ENCODE measurements at places on chromosomes 11 and 22.
A peak's percentile ranks its signal among the peaks of the same experiment; 100 is the strongest.

DNA sequence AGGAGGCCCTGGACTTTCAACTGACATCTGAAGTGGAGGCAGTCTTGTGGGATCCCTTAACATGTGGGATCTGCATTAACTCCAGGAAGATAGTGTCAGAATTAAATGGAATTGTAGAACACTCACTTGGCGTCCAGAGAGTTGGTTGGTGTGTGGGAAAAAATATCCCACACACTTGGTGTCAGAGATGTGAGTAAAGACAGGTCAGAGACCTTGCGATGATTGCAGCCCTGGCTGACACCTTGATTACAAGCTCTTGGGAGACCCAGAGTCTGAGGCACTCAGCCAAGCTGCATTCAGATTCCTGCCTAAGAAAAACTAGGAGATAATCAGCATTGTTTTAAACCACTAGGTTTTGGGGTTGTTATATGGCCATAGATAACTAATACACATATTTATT lies 7.2 kb upstream of the TPCN2 start:
- DNase-seq = no peak

GRCh38 chr11:34188181-34188580 lies 82.8 kb downstream of the NAT10 start:
- no peak for DNase-seq

- DNase-seq = no peak
Measured at GRCh38 chr11:2318123-2318522, 16.3 kb downstream of the TSPAN32 start.

DNA sequence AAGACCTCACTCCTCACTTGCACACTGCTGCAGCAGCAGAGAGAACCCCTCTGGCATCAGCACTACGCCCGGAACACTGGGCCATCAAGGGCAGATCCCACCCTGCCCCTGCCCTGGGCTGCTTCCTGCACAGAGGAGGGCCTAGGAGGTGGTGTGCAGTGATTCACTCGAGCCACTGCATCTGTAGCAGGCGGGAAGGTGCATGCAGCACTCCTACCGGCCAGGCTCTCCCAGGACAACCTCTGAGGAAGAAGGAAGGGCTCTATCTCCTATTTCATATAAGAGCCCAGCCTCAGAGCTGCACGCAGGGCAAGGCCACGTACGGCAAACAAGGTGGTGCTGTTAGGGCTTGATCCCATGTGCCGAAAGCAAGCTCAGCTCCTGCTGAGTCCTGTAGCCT lies 14.2 kb downstream of the RANGAP1 start:
- DNase-seq = no peak

GRCh38 chr11:78504181-78504580 lies 70.5 kb downstream of the NARS2 start:
- DNase-seq = no peak

GRCh38 chr11:48006301-48006992 lies 26.1 kb downstream of the PTPRJ start:
- DNase-seq = no peak

- no peak for DNase-seq
Measured at GRCh38 chr11:90438069-90438468, 215.2 kb upstream of the CHORDC1 start.

- no peak for DNase-seq
Measured at GRCh38 chr11:120130176-120130980, 7.5 kb downstream of the TRIM29 start.

DNA sequence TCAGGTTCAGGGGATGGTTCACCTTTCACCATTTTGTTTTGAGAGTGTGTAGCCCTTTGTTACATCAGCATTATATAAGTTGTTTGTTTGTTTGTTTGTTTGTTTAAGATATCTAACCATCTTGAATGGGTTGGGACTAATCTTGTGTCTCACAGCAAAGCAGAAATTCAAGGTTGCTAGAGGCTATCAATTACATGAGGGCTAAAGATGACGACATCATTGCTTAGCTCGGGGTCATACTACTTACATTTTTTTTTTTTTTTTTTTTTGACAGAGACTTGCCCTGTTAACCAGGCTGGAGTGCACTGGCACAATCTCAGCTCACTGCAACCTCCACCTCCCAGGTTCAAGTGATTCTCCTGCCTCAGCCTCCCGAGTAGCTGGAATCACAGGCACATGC lies 87.1 kb upstream of the XKR3 start:
- DNase-seq = no peak

DNA sequence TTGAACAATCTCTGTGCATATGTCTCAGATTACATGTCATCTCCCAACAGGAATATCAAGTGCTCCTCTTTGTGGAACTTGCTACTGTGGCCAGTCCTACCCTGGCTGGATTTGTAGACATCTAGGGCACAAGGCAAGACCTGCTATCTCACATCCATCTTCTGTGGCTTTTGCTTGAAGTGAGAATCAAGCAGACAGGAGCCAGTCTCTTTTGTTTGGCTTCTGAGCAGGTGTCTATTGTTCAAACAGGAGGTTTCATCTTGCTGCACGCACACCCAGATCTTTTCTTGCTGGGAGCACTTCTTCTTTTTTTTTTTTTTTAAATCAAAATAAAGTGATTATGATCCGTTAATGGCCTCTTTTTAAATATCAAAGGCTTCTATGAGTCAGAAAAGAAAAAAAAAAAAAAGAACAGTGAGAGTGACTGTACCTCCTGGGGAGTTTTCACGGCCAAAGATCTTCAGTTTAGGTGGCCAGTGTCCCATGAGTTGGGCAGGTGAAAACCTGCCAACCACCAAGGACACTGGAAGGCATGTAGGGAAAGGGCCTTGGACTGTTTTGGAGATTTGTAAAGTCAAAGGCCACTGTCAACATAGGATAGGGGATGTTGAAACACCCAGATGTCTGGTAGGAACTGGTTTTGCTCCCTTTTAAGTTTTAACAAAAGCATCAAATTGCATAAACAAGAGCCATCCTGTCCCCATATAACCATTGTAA lies 78.1 kb downstream of the CD44 start:
- no peak for DNase-seq

GRCh38 chr11:124724979-124725718 lies 14.6 kb upstream of the NRGN start:
- no peak for DNase-seq

DNA sequence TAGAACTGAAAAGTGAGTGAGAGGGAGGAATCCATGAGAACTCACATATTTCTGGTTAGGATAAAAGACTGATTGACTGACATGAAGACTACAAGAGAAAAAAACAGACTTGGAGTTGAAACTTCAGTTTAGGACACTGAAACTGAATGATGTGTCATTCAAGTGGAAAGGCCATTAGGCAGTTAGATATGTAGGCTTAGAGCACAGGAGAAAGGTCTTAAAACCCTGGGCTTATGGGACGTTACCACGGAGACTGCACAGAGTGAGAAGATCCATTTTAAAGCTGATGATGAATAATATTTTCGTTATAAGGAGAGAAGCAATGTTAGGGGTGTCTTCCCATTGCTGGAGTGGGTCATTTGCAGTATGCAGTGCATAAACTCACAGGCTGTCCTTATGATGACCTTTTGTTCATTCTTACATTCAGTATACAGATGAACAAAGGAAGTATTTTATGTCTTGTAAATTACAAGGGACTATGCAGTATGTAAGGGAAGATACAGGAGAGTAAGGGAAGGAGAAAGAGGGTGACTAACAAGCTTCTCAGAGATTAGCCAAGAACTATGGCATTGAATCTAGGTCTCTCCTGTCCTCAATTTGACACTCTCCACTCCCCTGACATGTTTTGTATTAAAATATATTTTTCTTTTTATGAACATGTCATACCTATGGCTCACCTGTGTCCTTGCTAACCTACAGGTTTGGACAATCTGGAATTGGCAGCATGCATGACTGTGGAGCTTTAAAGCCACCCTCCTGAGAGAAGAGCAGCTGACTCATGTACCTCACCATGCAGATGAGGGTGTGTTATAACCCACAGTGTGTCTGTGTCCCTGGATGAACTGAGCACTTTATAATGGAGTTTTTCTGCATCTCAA lies 63.7 kb downstream of the MAML2 start:
- no peak for DNase-seq

DNA sequence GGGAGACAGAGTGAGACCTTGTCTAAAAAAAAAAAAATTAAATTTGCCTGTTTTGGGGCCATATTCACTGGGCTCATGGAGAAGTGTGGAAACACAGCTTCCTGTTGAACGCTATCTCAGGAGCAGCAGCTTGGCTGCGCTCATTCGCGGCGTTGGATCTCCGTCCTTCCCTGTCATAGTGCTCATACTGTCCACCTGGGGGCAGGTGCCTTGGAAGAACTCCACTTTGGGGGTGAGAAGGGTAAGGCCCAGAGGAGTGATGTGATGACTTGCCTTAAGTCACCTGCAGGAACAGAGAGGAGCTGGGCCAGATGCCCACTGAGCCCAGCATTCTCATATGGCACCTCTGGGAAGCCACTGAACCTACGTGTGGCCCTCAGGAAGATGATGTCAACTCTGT lies 82.8 kb downstream of the CABIN1 start:
- no peak for DNase-seq

GRCh38 chr11:37364246-37364839 lies 766.3 kb upstream of the RAG2 start:
- DNase-seq = no peak

- peak; percentile 61 for DNase-seq
Measured at GRCh38 chr11:62728171-62728988, at the start of gene TTC9C. TSS of gene TTC9C (plus strand) at chr11:62728486. CDS start at chr11:62728849, 363 bp downstream.

GRCh38 chr11:121749691-121750090 lies 296.9 kb upstream of the SORL1-AS1 start:
- no peak for DNase-seq

DNA sequence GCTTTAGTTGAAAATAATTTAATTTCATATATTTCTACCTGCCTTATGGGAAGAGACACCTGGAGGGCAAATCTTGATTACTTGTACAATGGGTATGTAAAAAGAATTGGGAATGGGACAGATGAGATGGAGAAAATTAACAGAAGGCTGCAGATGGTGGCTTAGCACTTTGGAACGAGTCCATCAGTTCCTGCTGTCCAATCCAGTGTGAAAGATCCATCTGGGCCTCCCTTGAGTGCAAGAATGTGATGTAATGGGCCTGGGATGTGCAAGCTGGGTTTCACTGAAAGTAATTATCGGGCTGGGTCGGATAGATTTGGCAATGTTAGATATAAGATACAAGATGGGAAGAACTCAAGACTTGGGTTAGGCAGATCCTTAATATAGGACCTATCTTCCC lies 42.0 kb downstream of the CECR2 start:
- no peak for DNase-seq

DNA sequence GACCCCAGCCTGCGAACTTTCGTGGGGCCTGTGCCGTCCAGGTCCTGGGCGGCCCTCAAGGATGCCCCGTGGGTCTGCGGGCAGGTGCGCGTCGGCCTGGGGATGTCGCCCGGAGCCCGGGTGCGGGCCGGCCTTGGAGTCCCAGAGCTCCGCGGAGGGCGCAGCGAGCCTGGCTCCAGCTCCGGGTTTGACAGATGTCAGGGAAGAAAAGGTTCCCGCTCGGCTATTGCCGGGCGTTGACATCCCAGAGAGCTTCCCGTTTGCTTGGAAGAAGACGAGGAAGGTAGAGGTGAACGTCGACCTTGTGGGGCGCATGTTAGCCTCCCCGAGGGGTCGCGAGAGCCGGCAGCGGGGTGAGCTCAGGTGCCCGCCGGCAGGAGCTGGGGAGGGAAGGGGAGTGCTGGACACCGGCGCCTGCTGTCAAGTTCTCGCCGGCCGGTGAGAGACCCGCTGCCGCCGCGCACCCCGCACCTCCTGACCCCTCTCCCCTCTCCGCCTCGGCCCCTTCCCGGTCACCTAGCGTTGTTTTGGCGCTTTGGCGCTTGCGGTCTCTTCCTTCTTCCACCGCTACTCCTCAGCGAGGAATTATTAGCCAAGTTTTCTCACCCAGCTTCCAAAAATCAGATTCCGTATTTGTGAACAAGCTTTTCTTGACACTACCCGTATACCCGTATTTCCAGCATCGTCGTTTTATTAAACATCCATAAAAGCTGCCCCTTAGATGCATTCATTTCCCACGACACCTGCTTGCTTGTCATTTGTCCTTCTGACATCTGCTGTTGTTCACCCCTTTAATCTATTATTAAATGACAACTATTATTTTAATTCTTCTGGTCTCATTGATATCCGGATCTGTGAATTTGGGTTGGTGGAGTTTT lies 1.3 kb downstream of the BMAL1 start:
- DNase-seq = no peak

GRCh38 chr22:23903328-23903971 lies 9.3 kb downstream of the MIF start:
- DNase-seq = no peak

DNA sequence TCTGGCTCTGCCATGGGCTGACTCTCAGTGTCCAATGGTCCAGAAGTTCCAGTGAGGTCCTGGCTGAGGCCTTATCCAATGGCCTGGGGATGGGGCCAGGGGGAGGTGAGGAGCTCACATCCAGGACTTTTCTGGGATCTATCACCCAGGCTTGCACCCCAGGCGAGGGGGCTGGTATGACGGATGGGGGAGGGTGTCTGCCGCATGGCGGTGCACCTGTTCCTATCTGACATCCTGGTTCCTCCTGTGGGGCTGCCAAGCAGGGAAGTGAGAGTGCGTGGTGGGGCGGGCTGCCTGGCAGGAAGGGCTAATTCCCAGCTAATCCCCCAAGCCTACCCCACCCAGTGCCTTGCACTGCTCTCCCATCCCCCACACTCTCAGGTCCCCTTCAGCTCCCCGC lies 102.1 kb downstream of the NECTIN1 start:
- no peak for DNase-seq

- no peak for DNase-seq
Measured at GRCh38 chr11:1854132-1854948, 1.5 kb downstream of the LSP1 start.

DNA sequence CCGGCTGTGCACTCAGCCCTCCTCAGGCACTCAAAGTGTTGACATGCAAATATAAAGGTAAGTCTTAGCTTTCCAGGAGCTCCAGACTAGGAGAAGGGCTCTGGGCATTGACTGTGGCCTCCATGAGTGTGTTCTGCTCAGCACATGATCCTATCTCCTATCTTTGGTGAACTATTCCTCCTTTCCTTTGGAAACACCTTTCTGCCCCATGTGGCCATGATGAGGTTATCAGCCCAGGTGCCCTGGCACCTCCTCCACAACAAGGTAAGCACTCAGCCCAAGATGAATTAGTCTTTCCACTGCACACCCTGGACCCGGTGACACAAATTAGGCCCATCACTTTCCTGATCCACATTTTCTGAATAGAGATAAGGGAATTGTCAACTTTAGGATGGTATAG lies 37.9 kb upstream of the LMO1 start:
- DNase-seq = no peak

- no peak for DNase-seq
Measured at GRCh38 chr11:111206472-111206871, 39.1 kb upstream of the POU2AF2 start.

DNA sequence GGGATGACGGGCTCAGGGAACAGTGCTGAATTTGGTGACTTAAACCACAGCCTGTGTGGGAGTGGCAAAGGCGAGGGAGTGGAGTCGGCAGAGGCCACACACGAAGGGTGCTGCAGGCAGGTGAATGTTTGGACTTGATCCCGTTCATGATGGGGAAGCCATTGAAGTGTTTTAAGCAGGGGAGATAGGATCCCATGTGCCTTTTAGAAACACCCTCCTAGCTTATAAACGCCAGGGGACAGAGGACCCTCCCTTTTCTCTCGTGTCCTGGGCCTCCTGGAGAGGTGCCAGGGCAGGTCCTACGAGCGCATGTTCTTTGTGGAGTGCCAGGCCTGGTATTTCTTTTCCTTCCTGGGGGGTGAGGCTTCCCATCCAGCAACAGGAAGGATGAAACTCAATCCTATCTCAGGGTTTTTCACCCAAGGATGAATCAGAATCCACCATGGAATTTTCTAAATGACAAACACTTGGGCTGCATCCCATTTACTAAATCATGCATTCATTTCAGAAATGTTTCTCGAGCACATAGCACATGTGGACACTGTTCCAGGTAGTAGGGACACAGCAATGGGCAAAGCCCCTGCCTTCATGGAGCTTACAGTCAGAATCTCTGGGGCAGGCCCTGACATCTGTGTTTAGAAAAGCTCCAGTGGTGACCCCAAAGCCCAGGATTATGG lies 59.6 kb downstream of the CHRDL2 start:
- no peak for DNase-seq
